ENCODE measurements at places on chromosomes 12 and 14.

DNA sequence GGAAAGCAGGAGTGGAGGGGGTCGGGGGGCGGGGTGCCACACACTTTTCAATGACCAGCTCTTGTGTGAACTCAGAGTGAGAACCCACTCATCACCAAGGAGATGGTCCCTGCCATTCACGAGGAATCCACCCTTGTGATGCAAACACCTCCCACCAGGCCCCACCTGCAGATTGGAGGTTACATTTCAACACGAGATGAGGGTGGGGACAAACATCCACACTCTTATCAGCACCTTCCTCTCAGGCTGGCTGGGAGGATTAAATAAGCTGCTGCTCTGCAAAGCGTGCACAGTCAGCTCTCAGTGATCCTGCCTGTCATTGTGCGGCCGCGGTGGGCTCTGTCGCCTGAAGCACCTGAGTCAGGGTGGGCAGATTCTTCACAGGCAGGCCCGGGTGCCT, 39.7 kb downstream of the AACS start:
- DNase-seq = no peak

DNA sequence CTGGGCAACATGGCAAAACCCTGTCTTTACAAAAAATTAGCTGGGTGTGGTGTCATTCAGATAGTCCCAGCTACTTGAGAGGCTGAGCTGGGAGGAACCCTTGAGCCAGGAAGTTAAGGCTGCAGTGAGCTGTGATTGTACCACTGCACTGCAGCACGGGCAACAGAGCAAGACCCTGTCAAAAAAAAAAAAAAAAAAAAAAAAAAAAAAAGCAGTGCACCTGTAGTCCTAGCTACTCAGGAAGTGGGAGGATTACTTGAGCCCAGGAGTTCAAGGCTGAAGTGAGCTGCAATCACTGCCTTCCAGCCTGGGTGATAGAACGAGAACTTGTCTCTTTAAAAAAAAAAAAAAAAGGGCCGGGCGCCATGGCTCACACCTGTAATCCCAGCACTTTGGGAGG, 5.6 kb downstream of the REM2 start:
- no peak for DNase-seq

GRCh38 chr14:74682169-74682952, 30.5 kb downstream of the AREL1 start:
- no peak for DNase-seq

GRCh38 chr12:52818887-52819420, 5.0 kb upstream of the KRT4 start:
- no peak for DNase-seq

DNA sequence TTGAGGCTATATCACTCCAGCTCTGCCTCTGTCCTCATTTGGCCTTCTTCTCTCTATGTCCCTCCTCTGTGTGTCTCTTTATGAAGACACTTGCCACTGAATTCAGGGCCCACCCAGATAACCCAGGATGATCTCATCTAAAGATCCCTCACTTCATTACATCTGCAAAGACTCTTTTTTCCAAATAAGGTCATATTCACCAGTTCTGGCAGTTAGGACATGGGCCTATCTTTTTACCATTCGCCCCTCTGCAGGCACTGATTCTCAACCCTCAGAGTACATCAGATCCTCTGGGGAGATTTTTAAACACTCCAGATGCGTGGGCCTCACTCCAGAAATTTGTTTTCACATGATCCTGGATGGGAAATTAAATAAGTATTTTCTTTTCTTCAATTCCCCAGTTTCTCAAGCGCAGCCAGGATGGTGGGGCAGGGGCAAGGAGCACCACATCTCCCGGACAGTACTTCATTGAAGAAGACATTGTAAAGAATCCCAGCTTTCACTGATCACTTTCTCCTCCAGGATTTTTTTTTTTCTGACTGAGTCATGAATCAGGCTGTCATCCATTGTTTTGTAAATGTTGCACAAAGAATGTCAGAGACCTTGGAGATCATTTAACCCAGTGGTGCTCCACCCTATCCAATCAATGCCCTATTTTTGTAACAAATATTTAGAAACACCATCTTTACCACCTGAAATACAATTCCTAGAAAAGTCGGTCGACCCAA, 27.4 kb downstream of the CRACR2A start:
- no peak for DNase-seq

DNA sequence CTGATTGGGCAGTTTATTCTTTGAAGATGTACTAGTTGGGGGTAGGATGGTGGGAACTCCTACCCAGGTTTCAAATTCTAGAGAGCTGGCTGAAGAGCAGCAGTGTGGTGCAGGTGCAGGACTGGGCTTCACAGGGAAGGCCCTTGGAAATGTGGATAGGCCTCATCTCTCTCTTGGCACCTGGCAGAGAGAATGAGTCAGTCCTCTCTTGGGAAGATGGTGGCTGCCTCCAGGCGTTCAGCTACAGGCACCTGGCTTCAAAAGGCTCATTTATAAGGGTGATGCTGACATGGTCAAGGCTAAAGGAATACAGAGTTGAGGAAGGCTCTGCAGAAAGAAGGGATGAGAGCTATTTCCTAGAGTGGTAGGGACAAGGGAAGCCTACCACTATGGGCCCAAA, 179.7 kb upstream of the VASH1 start:
- no peak for DNase-seq

GRCh38 chr12:93361151-93361919, 16.4 kb upstream of the NUDT4 start:
- no peak for DNase-seq

- DNase-seq = no peak
Observed at GRCh38 chr14:99129998-99130397, 142.0 kb downstream of the BCL11B start.

GRCh38 chr12:108605000-108605689, 7.3 kb upstream of the TMEM119 start:
- DNase-seq = no peak

DNA sequence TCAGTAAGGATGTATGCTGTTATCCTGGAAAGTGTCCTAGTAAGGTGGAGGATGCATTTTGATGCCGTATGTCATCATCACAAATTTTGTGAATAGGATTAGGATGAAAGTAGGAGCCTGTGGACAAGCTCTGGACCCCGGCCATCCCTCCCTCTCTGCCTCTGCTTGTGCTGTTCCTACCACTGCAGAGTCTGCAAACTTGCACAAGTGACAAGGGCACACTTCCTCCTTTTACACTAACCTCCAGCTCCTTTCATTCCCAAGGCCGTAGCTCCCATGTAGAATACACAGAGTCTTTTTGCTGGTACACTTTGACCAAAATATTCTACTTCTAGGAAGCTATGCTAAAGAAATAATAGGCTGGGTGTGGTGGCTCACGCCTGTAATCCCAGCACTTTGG, 13.3 kb upstream of the TMCC3 start:
- DNase-seq = no peak

GRCh38 chr14:25832585-25832984, 765.2 kb downstream of the NOVA1 start:
- DNase-seq = no peak

DNA sequence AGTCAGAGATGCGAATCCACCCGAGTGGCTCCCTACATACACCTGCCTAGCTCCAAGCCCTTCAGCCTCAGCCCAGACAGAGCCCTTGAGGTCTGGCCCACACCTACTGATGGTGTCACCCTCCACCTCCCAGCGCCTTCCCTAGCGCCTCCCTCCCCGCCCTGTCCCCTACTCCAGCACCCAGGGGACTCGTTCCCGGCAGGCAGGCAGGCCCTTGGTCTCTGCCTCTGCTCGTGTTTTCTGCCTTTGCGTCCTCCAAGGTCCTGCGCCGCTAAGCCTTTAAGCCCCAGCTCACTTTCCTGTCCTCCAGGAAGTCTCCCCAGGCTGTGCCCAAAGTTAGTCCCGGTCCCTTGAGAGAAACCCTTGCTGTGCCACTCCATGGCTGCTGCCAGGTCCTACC, 12.7 kb downstream of the INF2 start:
- DNase-seq = no peak

Data from A549 (cell line).